ENCODE measurements at places on chromosomes 16 and 17. TPM values are rescaled to one million over a fixed set of nuclear protein-coding genes. Genes with fewer than 3 reads are reported as not detected.

The TRPV3 gene
- total RNA-seq, result 0.11 TPM

The SPATA22 gene
- total RNA-seq, result not detected

The TPSB2 gene
- total RNA-seq, result not detected

The CD300LD gene
- total RNA-seq, result not detected

The HSD11B2 gene
- 11.9 TPM for total RNA-seq

The OTOA gene
- 0.13 TPM for total RNA-seq

The PHKG2 gene
- 50.5 TPM for total RNA-seq

The HID1 gene
- total RNA-seq, result 27.4 TPM

The KRT23 gene
- total RNA-seq, result not detected

The TNP2 gene
- not detected for total RNA-seq

The ZNF18 gene
- total RNA-seq, result 6.5 TPM

DNA sequence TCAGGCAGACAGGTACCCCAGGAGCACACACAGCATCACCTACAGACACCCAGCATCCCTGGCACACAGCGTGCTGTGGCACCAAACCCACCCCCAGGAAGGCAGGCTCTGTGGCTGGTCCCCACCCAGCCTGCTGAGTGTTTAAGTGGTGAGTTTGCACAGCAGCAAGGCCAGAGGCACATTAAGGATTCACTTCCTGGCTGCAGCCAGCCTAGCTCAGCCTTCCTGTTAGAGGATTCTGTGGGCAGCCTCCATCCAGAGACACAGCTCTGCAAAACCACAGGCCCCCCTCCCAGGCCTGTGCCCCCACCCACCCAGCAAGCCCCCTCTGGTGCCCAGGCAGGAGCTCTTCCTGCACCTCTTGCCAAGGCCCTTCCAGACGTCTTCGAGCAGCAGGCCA lies 36.1 kb upstream of the PHB1 start:
- no peaks in the 10 kb centered on the region for H3K4me1 ChIP-seq
- no peaks in the 10 kb centered on the region for H3K36me3 ChIP-seq
- no peak overlapping the region for H3K27ac ChIP-seq
- no peak overlapping the region for H3K4me3 ChIP-seq
- DNase-seq, result no peak

GRCh38 chr17:1251866-1252608 lies 18.2 kb upstream of the BHLHA9 start:
- no peak overlapping the region for H3K27ac ChIP-seq
- H3K4me3 ChIP-seq, result no peak overlapping the region
- H3K36me3 ChIP-seq, result no peaks in the 10 kb centered on the region
- no peak for DNase-seq

DNA sequence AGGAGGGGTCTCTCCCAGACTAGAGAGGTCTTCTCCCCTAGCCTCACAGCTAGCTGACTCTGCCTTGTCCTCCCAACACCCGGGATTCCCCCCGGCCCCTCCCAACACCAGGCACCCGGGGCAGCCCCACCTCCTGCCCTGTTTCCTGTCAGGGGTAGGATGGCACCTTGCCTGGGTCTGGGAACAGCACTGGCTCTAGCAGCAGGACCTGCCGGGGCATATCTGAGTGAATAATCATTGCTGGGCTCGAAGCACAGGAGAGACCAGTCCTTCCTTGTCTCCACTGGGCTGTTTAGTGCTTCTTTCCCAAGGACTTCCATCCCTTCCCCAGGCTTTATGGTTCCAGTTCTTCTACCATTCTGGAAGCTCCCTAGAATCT lies 25.7 kb downstream of the MINK1 start:
- H3K27me3 ChIP-seq, result no peaks in the 10 kb centered on the region
- H3K4me3 ChIP-seq, result no peak overlapping the region
- H3K27ac ChIP-seq, result peak overlapping the region; percentile 56
- DNase-seq, result peak; percentile 67
- H3K36me3 ChIP-seq, result no peaks in the 10 kb centered on the region

GRCh38 chr17:66076546-66077190 lies 115.3 kb downstream of the CEP112 start:
- H3K4me3 ChIP-seq, result no peak overlapping the region
- H3K27ac ChIP-seq, result no peak overlapping the region
- no peaks in the 10 kb centered on the region for H3K4me1 ChIP-seq
- H3K36me3 ChIP-seq, result no peaks in the 10 kb centered on the region
- no peak for DNase-seq

DNA sequence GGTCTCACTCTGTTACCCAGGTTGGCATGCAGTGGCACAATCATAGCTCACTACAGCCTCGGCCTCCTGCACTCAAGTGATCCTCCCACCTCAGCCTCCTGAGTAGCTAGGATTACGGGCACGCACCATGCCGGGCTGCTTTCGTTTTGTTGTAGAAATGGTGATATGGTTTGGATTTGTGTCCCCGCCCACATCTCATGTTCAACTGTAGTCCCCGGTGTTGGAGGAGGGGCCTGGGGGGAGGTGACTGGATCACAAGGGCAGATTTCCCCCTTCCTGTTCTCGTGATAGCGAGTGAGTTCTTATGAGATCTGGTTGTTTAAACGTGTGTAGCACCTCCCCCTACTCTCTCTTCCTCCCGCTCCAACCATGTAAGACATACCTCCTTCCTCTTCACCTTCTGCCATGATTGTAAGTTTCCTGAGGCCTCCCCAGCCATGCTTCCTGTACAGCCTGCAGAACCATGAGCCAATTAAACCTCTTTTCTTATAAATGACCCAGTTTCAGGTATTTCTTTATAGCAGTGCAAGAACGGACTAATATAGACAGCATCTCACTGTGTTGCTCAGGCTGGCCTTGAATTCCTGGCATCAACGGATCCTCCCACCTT lies 6.0 kb downstream of the PDZD9 start:
- H3K36me3 ChIP-seq, result no peaks in the 10 kb centered on the region
- no peak overlapping the region for H3K4me3 ChIP-seq
- DNase-seq, result no peak
- no peak overlapping the region for H3K27ac ChIP-seq
- no peaks in the 10 kb centered on the region for H3K4me1 ChIP-seq
- no peaks in the 10 kb centered on the region for H3K27me3 ChIP-seq

DNA sequence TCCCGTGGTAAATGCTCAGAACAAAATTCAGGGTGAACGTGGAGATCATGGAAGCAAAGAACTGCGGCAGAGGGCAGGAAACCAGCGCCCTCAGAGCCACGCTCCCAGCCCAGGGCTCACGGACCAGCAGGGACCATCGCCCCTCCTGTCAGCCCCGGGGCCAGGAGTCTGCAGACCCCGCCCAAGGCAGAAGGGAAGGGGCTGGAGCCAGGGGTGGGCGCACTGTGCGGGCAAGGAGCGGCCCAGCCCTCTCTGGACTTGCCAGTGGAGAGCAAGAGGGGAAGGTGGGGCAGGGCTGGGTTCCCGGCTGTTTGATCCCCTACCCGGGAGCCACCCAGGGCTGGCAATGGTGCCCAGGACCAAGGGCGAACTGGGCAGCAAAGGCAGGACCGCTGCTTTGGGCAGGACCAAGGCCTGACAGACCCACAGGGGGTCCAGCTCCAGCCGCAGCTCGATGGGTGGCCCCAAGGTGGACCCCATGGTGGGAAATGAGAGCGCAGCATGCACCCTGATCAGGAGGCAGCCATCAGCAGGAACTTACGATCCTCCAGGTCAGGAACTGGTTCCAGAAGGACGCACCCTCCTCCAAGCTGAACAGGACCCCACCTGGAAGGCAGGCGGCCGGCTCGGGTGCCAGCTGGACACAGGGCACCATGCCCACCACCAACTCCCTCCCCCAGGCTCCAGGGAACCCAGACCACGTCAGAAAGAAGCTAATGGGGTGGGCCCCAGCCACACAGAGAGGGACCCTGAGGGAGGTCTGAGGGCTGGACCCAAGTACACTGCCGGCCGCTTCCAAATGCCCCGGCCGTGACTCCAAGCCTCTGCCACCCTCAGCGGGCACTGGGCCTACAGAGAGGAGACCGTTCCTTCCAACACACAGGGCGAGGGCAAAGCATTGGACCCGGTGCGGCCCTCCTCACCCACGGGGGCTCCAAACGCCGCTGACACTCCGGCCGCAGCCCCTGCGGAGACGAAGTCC lies 11.1 kb upstream of the CCDC154 start:
- H3K27me3 ChIP-seq, result no peaks in the 10 kb centered on the region
- no peaks in the 10 kb centered on the region for H3K4me1 ChIP-seq
- no peak overlapping the region for H3K27ac ChIP-seq
- DNase-seq, result no peak
- no peak overlapping the region for H3K4me3 ChIP-seq
- H3K36me3 ChIP-seq, result peaks cover 59% of the 10 kb centered on the region

- no peak overlapping the region for H3K27ac ChIP-seq
- H3K4me1 ChIP-seq, result peaks cover 26% of the 10 kb centered on the region
- DNase-seq, result no peak
- H3K27me3 ChIP-seq, result no peaks in the 10 kb centered on the region
- no peaks in the 10 kb centered on the region for H3K36me3 ChIP-seq
- no peak overlapping the region for H3K4me3 ChIP-seq
Observed at GRCh38 chr17:77459018-77459755, 318.4 kb downstream of the SEC14L1 start.

DNA sequence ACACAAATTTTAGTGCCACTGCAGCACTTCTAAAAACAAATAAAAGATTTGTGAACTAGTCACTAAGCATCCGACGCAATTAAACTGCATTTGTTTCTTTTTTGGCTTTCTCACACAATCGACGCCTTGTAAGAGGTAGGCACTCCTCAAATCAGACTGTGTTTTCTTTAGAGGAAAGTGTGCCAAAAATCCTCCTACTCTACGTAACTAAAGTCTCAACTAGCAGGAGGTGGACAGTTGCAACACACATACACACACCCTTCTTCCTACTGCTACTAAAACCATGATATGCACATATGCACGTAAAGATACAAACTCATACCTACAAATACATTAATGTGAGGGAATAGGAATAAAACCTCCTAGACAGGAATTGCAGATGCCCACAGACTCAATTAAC lies 844.7 kb upstream of the SOX9 start:
- no peaks in the 10 kb centered on the region for H3K36me3 ChIP-seq
- H3K27me3 ChIP-seq, result no peaks in the 10 kb centered on the region
- H3K27ac ChIP-seq, result no peak overlapping the region

GRCh38 chr16:3762107-3762750 lies 44.9 kb upstream of the TRAP1 start:
- peaks cover 40% of the 10 kb centered on the region for H3K36me3 ChIP-seq

GRCh38 chr16:8293413-8293812 lies 296.9 kb downstream of the TMEM114 start:
- DNase-seq, result no peak
- H3K4me1 ChIP-seq, result no peaks in the 10 kb centered on the region
- no peaks in the 10 kb centered on the region for H3K27me3 ChIP-seq
- no peak overlapping the region for H3K27ac ChIP-seq
- no peaks in the 10 kb centered on the region for H3K36me3 ChIP-seq
- H3K4me3 ChIP-seq, result no peak overlapping the region

- no peak for DNase-seq
- no peaks in the 10 kb centered on the region for H3K4me1 ChIP-seq
- H3K4me3 ChIP-seq, result no peak overlapping the region
- no peak overlapping the region for H3K27ac ChIP-seq
- no peaks in the 10 kb centered on the region for H3K36me3 ChIP-seq
Observed at GRCh38 chr17:14925498-14925897, 339.6 kb downstream of the PMP22 start.

- no peak for DNase-seq
- no peak overlapping the region for H3K4me3 ChIP-seq
- no peaks in the 10 kb centered on the region for H3K27me3 ChIP-seq
- H3K36me3 ChIP-seq, result peaks cover 4% of the 10 kb centered on the region
- peaks cover 6% of the 10 kb centered on the region for H3K4me1 ChIP-seq
- H3K27ac ChIP-seq, result no peak overlapping the region
Observed at GRCh38 chr16:85078952-85079351, 33.3 kb downstream of the CIBAR2 start.

- no peaks in the 10 kb centered on the region for H3K36me3 ChIP-seq
- no peak overlapping the region for H3K4me3 ChIP-seq
- H3K27ac ChIP-seq, result no peak overlapping the region
- H3K4me1 ChIP-seq, result no peaks in the 10 kb centered on the region
- no peak for DNase-seq
Observed at GRCh38 chr16:82331974-82332750, 162.1 kb upstream of the MPHOSPH6 start.

GRCh38 chr17:60086818-60087591 lies 8.3 kb upstream of the HEATR6 start:
- H3K4me3 ChIP-seq, result no peak overlapping the region
- DNase-seq, result no peak
- no peaks in the 10 kb centered on the region for H3K36me3 ChIP-seq
- peaks cover 20% of the 10 kb centered on the region for H3K4me1 ChIP-seq

- no peaks in the 10 kb centered on the region for H3K27me3 ChIP-seq
- peaks cover 10% of the 10 kb centered on the region for H3K4me1 ChIP-seq
- H3K4me3 ChIP-seq, result no peak overlapping the region
- no peak overlapping the region for H3K27ac ChIP-seq
- peaks cover 3% of the 10 kb centered on the region for H3K36me3 ChIP-seq
Observed at GRCh38 chr17:29273924-29274323, 20.0 kb downstream of the NUFIP2 start.

DNA sequence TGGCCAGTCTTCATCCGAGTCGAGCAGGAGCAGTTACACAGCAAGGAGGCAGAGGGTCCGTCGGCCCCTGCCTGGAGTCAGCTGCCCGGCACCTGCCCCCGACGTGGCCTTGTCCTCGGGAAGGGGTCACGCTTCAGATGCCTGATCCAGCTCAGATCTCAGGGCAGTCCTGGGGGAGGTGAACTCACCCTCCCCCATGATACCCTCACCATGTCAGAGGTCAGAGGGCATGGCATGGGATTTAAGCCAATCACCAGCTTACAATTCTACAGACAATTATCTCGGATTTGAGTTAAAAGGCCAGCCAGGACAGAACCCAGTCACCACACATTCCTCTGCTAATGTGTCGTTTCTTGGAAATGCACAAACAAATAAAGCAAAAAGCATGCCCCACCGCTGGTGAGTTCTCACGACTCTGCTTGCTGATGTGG lies 211.3 kb downstream of the FOXL1 start:
- no peak overlapping the region for H3K4me3 ChIP-seq
- H3K4me1 ChIP-seq, result no peaks in the 10 kb centered on the region
- no peak for DNase-seq
- H3K36me3 ChIP-seq, result no peaks in the 10 kb centered on the region
- no peaks in the 10 kb centered on the region for H3K27me3 ChIP-seq
